Activated CD8-positive, alpha-beta memory T cell treated with anti-CD3 and anti-CD28 coated beads, Interleukin-2, amount 50 U/mL, for 4 hours (primary cell): ENCODE measurements at places on chromosomes 16 and 17.

DNA sequence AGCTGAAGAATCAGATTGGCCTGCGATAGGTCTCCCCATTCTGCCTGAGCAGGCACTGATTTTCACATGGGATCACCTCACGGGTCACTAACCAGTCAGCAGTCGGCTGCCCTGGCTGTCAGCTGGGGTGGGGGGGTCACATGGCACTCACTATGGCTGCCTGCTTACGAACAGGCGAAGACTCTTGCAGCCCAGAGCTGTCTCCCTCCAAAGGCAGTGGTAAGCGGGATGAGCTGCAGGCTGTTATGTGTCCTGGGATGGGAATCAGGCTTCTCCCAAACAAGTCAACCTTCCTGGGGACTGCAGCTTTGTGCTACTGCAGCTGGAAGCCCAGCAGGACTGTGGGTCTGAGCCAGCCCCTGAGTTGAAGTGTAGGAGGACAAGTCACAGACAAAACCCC lies 29.0 kb upstream of the ADORA2B start:
- no peak for DNase-seq

DNA sequence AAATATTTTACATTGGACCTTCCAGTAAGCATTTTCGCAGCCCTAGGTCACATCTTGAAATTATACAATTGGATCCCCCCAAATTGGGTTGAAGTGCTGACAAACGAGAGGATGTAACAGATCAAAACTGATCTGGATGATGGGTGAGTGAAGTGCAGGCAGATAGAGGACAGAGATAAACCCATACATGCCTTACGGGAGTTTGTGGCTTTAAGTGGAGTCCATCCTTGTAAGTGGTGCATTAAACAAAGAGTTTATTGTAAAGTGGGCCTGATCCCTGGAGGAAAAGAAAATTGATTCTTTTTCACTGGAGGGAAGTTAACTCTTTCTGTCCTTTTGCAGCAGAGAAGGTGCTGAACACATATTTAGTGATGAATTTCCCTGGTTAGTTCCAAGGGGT lies 39.0 kb upstream of the KCNJ2 start:
- no peak for DNase-seq

GRCh38 chr17:70797166-70797565 lies 627.8 kb downstream of the KCNJ2 start:
- no peak for DNase-seq

GRCh38 chr16:69166221-69166833 lies 20.6 kb upstream of the SNTB2 start:
- DNase-seq: peak; percentile 71

- DNase-seq: no peak
Measured at GRCh38 chr17:37507111-37507510, 17.4 kb downstream of the DUSP14 start.

GRCh38 chr17:50255766-50256635 lies 18.3 kb upstream of the TMEM92 start:
- DNase-seq: no peak

DNA sequence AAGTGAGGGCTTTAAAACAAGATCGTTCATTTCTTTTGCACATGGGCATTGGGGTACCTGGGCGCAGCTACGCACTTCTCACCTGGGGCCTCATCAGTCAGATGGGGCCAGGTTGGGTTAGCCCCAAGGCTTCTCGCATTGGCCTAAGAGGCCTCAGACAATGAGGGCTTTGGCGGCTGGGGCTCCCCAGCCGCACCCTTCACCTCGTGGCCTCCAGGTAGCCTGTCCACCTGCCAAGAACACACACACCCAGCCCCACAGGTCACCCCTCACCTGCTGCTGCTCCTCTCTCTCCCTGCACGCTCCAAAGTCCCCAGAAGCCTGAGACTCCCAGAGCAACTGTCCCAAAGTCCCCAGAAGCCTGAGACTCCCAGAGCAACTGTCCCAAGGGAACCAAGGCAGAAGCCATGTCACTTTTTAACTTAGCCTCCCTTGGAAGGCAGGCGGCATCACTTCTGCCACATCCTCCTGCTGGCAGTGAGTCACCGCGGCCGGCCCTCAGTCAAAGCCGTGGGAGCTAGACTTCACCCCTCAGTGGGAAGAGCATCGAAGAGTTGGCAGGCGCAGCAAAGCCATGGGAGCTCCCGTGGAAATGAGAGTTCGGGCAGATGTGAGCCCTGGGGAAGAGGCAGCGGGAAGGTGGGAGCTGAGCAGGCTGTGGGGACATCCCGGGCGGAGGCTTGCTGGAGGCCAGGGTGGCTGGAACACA lies 78.9 kb upstream of the PLCG2 start:
- no peak for DNase-seq

- DNase-seq: no peak
Measured at GRCh38 chr16:52549011-52549692, 2.2 kb upstream of the TOX3 start.

- no peak for DNase-seq
Measured at GRCh38 chr16:77009453-77009852, 181.5 kb upstream of the MON1B start.

GRCh38 chr17:44636562-44636961 lies 19.7 kb upstream of the MEIOC start:
- no peak for DNase-seq

DNA sequence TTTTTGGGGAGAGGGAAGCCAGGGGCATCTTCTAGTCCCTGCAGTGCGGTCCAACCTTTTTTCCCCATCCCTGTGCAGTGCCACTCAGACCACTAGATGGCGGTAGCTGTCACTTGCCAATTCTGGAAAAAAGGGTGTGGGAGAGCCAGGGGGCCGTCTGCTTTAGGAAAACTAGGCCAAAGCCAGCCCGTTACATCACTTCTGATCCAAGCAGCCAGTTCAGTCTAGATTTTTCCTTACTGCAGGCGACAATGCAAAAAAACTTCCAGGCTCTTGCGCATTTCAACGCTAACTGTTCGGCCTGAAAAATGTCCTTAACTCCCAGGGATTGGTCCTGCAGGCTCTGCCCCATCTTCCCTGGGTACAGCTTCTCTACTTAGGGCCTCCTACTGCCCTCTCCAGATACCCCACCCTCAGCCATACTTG lies 69.2 kb upstream of the CES5A start:
- DNase-seq: peak; percentile 46

DNA sequence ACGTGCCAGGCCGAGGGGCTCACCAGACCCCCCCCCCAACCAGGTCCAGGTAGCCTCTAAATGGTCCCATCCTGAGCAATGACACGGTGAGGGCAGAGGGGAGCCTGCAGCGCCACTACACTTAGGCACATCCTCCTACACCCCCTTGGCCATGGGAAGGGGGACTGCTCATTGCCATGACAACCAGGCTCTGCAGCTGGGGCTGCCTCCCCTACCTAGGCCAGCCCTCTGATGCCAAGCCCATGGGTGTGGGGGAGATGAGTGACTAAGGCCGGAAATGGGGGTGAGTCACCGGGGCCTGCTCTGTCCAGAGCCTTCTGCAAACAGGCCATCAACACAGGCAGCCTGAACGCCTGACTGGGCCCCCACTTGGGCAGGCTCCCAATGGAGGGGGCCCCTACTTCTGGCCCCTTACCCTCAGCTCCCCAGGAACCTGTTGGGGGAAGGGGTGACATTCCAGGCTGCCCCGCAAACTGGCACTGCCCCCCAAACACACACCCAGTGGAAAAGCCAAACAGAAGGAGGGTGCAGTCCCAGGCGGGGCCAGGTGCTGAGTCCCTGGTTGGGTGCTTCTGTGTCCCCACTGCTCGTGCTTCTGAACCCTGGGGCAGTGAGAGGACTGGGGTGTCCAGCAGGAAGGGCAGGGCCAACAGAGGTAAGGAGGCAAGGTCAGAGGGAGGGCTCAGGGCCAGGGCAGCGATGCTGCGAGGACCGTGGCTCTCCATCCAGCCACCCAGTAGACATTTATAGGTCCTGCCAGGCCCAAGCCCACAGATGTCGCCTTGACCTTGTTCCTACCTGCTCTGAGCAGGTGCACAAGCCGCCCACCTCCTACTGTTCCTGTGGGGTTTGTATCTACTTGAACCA lies 8.2 kb downstream of the PLCD3 start:
- no peak for DNase-seq

- DNase-seq: no peak
Measured at GRCh38 chr16:71658771-71659170, 32.8 kb downstream of the MARVELD3 start.

DNA sequence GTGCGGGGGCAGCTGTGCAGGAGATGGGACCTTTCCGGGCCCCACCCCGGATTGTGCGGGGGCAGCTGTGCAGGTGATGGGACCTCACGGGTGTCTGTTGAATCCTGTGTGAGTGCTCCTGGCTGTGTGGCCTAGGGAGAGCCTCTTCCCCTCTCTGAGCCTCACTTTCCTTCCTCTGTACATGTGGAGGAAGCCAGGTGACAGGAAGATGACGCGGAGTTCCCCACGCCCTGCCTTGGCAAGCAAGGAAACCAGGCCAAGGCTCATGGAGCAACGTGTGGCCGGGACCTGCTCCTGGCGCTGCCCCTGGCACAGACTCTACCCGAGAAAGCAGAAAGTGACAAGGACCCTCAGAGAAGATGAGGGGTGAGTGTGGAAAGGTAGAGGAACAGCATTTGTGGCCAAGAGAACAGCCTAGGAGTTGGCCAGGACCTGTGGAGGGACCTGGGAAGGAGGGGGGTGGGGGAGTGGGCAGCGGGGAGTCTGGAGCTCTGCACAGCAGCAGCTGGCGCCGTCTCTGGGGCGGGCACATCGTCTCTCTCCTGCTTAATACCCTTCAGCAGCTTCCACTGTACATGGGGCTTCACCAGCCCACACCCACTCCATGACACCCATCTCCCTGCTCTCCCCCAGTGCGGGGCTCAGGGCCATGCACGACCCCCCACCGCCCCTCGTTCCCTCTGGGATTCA lies 38.4 kb upstream of the PABPN1L start:
- no peak for DNase-seq

DNA sequence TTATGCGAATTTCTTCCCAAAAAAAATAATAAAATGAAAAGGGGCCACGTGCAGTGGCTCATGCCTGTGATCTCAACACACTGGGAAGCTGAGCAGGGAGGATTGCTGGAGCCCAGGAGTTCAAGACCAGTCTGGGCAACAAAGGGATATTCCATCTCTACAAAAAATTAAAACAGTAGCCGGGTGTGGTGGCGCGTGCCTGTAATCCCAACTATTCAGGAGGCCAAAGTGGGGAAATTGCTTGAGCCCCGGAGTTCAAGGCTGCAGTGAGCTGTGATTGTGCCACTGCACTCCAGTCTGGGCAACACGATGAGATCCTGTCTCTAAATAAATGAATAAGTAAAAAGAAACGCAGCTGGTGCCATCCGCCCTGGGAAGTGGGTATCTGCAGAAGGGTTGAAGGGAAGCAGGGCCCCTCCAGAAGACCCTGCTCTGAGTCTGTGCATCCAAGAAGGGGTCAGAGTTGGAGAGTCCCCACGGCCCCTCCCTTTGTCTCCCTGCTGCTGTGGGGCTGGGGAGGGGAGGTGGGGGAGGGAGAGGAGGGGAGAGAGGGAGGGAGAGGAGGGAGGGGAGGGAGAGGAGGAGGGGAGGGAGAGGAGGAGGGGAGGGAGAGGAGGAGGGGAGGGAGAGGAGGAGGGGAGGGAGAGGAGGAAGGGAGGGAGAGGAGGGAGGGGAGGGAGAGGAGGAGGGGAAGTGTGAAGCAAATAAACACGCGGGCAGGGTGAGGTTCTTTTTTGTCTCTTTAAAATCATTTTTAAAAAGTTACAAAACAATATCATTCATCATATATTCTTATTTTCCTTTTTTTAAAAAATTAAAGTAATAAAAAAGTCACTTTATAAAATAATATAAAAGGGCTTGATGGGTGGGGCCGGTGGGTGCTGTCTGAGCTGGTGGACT lies 5.0 kb upstream of the MYADML2 start:
- DNase-seq: no peak

DNA sequence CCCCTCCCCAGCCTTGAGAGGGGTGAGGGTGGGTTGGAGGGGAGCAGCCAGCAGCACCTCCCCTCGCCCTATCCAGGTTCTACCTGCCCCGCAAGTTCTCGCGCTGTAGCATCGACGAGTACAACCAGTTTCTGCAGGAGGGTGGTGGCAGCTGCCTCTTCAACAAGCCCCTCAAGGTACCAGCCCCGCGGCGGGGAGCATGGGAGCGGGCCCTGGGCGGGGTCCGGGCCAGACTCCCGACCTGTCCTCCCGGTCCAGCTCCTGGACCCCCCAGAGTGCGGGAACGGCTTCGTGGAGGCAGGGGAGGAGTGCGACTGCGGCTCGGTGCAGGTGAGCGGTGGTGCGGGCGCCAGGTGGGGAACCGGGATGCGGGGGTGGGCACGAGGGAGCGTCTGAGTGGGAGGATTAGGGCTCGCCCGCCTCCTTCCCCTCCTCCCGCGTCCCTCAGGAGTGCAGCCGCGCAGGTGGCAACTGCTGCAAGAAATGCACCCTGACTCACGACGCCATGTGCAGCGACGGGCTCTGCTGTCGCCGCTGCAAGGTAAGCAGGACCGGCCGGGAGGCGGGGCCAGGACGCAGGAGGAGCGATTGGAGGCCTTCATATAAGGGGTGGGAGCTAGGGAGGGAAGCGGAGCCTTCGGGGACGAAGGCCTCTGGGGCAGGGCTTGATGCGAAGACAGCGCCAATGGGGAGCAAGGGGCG lies 16.5 kb downstream of the ADAM11 start:
- peak; percentile 99 for DNase-seq

GRCh38 chr16:78813661-78814311 lies 714.3 kb downstream of the WWOX start:
- no peak for DNase-seq

DNA sequence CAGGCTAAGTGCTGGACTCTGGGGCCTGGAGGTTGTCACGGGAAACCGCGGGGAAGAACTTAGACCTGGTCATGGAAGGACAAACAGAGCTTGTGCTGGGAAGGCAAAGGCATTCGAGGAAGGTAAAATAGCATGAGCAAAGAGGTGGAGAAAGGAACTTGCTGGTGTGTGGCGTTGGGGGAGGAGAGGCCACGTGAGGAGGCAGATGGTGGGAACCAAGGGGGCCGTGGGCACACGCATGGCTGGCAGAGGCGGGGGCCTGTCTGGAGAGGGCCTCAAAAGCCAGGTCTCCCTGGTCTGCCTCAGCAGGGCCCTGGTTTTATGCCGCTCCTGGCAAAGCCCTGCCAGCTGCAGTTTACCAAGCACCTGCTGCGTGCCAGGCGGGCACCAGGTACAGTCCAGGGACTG lies 15.3 kb downstream of the CORO7 start:
- no peak for DNase-seq

GRCh38 chr16:3400446-3400778 lies 392 bp downstream of the ZSCAN32 start:
- no peak for DNase-seq

GRCh38 chr16:81866820-81867440 lies 87.8 kb downstream of the PLCG2 start:
- no peak for DNase-seq

DNA sequence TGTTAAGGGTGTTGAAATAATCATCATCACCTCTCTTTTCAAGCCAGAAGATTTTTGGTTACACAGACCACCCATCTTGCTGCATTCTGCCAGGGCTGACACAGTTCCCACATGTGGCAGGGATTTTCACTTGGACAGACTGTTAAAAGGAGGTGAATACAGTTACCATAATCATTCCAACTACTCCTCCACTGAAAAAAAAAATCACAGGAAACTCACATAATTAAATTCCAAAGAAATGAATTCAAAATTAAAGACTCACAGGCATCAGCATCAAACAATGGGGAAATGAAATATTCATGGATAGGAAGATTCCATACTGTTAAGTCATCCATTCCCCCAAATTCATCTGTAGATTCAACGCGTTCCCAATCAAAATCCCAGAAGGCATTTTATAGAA lies 209.4 kb downstream of the MRTFB start:
- no peak for DNase-seq

- no peak for DNase-seq
Measured at GRCh38 chr16:80968386-80969113, 38.1 kb downstream of the CMC2 start.
